ENCODE measurements at places on chromosomes 13 and 19.
A peak's percentile ranks its signal among the peaks of the same experiment; 100 is the strongest.

GRCh38 chr19:31355665-31356289, 6.5 kb upstream of the TSHZ3 start:
- no peak for DNase-seq

DNA sequence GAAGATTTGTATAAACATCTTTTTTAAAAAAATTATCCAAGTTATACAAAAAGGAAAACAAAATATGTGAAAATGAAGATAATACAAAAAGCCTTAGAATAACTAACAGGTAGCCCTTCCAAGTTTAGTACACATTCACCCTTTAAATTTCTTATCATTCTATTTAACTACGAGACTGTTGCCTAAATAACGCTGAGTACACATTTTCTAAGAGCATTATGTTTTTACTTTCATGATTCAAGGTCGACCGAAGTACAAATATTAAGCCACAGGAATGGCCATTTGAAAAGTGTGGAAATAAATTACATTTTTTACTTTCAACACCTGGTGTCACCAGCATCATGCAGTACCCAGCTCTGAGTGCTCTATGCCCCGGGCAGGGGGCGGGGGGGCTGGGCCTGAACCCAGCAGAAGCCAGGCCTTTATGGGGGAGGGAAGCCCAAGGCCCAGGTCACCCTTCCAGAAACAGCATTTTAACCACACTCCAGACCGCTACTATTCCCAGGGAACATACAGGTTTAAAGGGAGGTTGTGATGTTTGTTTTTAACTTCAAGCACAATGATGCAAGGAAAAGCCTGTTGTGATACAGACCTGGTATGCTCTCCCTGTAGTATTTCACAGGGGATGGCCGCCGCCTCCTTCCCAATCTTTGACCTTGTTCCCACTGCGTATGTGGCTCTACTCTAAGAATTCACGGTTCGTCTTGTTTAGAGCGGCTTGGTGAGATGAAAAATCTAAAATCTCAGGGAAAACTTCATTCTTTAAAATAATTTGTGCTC, 24.0 kb downstream of the GGACT start:
- DNase-seq, result no peak

DNA sequence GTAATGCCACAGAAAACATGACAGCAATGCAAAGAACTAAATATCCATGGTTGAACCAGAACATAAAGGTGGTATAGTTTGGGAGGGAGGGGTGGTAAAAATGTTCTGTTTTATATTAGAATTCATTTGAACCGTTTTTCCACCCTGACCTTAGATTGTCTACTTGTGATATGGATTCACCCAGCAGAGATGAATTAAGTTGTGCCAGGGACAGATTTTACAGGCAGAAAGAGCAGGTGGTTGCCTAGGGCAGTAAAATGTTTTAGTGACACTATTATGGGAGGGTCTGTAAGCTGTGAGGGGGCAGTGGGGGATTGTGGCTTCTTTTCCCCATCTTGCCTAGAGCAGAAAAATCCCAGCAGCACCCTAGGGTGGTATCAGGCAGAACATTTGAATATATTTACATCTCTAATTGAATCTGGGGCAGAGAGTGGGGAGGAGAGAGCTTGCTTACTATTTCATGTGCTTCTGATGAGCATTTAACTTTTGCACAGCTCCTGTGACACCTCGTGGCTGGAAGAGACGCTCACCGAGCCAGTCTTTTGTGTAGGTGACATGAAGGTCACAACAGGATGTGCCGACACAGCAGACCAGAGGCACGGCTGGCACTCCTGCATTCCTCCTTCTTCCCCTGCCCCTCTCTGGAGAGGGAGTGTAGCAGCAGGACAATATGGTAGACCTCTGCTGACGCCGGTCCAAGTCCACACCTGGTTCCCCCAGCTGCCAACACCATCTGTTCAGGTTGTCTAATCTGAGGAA, 452.3 kb downstream of the IRS2 start:
- no peak for DNase-seq

GRCh38 chr13:20475927-20476691, 49.5 kb downstream of the CRYL1 start:
- DNase-seq, result peak; percentile 16

GRCh38 chr19:55113570-55114039, 3.8 kb downstream of the PPP1R12C start:
- no peak for DNase-seq

GRCh38 chr13:105251293-105251692, 1284.2 kb downstream of the EFNB2 start:
- DNase-seq, result no peak

DNA sequence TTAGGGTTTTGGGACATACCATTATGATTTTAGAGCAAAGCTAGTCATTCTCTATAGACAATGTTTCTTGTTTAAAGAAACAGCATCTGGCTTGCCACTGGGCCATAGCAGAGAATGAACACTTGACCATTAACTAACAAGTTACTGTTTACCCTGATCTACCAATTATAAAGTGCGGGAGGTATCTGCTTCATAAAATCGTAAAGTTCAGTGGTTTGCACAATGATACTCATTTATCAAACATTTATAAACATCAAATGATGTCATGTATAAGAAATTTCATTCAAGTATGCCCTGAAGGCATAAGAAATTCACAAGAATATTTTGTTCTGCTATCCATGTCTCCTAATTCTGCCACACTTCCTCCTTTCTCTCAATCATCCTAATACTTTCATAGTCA, 139.2 kb downstream of the PCDH20 start:
- no peak for DNase-seq

GRCh38 chr19:807627-808422, 10.6 kb downstream of the PTBP1 start:
- no peak for DNase-seq

DNA sequence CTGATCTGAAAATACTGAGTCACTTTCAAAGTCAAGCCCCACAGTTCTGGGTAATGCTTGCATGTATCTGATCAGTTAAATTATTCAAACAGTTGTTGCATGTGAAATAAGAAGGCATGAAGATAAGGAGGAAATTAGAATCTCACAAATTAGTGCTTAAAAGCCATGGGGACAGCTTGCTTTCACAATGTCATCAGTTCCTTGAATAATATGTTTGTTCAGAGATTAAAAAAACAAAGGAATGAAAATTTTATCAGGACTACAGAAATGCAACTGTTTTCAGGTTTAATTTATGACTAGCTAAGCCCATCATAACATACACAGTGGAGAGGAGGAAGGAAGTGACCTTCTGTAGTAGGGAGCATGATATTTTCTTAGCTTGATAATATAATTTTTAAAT, 150.1 kb downstream of the OXGR1 start:
- no peak for DNase-seq

Measured in hematopoietic multipotent progenitor cell treated with erythropoietin and hydrocortisone succinate and interleukin-3 and kit ligand, for 6 days (in vitro differentiated cells).